RWPE1 (cell line): ENCODE measurements at places on chromosomes 7 and 10.

DNA sequence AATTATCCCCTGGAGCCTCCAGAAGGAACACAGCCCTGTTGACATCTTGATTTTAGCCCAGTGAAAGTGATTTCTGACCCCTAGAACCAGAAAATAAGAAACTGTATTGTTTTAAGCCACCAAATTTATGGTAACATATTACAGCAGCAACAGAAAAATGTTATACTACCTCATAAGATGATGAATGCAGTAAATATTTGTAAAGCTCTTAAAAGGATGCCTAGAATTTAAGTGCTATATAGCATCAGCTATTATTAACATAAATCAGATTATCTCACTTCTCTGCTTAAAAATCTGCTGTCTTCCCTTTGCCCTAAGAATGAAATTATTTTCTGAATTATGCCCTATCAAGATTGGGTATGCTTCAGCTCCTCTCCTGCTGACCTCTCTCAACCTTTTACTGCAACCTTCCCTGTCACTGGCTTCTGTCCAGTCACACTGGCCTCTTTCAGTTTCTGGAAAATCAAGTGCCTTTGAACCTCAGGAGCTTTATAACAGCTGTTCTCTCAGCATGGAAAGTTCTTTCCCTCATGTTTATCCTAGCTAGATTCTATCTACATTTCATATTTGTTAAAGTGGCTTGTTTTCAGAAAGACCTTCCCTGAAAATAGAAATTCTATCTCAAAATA, 78.9 kb downstream of the GPR37 start:
- DNase-seq: no peak

DNA sequence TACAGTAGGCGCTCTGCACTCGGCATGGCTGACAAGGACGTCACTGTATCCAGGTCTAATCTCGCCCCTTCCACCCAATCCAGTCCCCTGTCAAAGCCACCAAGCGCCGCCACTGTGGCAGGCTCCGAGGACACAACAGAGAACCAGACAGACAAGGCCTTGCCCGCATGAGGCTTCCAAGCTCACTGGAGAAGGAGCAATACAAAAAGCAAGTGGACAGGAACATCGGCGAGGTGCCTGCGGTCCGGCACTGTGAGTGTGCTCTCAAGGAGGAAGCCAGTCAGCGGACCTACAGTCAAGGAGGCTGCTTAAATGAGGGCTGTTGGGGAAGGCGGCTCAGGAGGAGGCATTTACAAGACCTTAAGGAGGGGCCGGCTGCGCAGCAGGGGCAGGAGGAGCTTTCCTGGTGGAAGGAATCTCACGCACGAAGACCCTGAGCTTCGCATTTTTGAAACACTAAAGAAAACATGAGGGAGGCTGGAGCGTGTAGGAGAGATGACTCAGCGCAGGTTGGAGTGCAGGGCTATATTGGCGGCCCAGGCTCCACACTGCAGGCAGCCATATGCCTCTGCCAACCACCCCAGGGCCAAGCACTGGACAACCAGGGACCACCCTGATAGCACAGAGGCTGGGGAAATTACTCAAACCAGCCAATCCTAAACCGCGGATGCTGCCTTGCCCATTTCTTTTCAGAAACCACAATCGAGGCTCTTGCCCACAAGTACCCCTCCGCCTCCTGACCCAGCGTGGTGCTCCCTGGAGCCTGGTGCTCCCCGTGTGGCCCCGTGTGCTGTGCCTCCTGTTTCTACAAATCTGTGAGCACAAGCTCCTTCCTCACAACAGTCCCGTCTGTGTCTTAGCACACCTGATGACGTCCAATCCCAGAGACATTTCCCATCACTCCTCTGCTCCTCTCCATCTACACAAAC, 28.9 kb downstream of the GNA12 start:
- DNase-seq: no peak

- DNase-seq: no peak
Observed at GRCh38 chr10:18079665-18080295, 60.4 kb upstream of the CACNB2 start.

- no peak for DNase-seq
Observed at GRCh38 chr10:91975438-91975837, 51.9 kb downstream of the BTAF1 start.

- no peak for DNase-seq
Observed at GRCh38 chr7:28792858-28793257, 165.3 kb downstream of the TRIL start.

DNA sequence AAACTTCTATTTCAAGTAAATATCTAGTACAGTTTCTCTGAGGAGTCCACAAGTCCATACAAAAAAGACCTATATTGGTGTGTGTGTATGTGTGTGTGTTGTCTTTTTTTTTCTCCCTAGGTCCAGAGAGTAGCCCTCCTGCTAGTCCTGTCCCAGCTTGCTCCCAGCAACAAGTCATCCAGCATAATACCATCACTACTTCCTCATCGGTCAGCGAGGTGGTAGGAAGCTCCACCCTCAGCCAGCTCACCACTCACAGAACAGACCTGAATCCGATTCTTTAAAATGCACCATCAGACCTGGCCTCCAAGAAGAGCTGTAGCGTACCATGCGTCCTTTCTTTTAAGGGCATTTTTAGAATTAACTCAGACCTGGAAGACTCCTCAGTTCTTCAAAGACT, 139.1 kb downstream of the TRIL start:
- peak; percentile 84 for DNase-seq

DNA sequence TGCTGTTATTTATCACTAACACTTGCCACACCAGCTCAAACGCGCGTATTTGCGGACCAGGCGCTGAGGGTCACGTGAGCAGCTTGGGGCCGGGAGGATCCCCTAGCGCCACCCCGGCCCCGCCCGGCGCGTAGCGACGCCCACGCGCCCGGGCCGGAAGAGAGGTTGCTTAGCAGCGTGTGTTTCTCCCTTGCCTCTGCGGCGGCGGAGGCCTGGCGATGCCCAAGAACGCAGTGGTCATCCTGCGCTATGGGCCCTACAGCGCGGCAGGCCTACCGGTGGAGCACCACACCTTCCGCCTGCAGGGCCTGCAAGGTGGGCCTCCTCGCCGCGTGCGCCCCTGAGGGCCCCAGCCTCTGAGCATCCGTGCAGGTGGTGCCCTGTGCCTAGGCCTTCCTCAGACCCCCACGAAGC, at the start of gene C10orf53:
TSS of gene C10orf53 (plus strand) at position 172 of the 414 bp plus-strand sequence. CDS start at position 219, 47 bp downstream.
- peak; percentile 81 for DNase-seq

- no peak for DNase-seq
Observed at GRCh38 chr10:21388589-21388988, 136.9 kb downstream of the SKIDA1 start.

DNA sequence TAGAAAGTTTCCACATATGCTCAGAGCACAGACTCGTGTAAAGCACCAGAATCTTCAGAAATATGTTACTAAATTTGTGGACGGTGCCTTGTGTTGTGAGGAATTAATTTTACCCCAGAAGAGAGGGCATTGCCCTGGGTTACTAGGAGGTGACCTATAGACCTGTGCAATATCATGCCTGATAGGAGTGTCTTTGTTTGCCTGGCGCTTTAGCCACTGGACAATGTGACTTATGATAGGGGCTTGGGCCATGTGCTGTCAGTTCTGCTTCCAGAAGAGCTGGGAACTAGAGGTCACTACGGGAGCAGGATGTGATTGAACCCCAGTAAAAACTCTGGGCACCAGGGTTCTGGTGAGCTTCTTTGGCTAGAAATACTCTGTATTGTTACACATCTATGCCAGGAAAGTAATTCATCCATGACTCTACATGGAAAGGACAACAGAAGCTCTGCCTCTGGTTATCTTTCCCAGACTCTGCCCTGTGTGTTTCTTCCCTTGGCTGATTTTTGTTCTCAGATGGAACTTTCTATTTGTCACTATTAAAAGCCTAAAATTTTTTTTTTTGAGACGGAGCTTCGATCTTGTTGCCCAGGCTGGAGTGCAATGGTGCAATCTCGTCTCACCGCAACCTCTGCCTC, 75.5 kb downstream of the SIRT1 start:
- no peak for DNase-seq

DNA sequence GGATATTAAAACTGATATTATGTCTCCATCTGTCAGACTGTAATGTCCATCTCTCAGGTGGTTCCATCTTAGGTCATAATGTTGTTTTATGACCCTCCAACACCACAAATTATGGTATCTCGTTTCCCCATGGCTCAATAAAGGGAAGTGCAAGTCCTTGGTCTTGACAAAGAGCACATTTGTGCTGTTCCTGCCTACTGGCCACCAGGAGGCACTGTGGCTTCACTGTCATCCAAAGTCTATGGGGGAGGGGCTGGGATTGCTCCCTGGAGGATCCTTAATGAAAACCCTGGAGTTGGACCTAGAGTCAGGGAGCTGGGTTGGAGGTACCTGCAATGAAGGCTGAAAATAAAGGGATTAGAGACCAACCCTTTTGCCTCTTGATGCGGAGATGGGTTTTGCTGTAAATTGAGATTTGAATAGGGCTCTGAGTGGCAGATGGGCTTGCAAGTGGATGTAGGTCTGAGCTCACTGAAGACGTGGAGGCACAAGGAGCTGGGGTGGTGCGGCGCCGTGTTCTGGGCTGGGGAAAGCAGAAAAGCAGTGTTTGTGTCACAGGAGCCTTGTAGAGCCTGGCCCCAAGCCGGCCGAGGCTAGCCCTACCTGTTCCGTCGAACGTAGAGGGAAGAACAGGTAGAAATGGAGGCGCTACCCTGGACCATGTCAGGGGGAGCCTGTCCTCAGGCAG, 180.5 kb upstream of the PRSS58 start:
- no peak for DNase-seq

DNA sequence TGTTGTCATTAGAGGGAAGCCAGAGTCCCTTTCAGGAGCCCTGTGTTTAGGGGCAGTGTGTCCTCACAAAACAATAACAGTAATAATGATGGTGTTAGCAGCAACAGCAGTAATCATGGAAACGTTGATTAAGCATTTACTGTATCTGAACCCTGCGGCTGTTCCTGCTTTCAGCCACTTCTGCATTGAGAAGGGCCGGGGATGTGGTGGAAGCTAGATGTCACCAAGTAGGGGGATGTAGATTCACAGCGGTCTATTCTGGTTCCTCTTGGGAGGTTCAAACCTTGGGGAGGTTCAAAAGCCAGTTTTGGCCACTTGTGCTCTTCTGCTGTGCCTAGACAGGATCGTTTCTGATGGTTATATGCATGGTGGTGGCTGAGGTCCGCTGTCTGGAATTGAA, 44.8 kb downstream of the PRPF18 start:
- no peak for DNase-seq

DNA sequence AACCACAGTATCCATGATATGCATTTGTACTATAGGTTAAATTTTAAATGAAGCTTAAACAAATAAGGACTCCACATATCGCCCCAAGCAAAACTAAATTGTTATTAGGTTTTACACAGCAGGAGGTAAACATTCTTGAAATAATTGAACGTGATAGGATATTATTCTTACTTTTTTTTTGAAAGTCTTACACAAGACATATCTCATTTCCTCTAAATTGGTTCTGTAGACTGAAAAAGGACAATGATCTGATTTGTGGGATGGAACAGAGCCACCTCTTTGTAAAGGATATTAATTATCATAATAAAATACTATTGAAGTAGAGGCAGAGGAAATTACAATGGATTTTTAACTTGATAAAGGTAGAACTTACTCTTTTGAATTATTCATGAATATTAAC, 155.1 kb upstream of the SEMA3D start:
- DNase-seq: no peak

DNA sequence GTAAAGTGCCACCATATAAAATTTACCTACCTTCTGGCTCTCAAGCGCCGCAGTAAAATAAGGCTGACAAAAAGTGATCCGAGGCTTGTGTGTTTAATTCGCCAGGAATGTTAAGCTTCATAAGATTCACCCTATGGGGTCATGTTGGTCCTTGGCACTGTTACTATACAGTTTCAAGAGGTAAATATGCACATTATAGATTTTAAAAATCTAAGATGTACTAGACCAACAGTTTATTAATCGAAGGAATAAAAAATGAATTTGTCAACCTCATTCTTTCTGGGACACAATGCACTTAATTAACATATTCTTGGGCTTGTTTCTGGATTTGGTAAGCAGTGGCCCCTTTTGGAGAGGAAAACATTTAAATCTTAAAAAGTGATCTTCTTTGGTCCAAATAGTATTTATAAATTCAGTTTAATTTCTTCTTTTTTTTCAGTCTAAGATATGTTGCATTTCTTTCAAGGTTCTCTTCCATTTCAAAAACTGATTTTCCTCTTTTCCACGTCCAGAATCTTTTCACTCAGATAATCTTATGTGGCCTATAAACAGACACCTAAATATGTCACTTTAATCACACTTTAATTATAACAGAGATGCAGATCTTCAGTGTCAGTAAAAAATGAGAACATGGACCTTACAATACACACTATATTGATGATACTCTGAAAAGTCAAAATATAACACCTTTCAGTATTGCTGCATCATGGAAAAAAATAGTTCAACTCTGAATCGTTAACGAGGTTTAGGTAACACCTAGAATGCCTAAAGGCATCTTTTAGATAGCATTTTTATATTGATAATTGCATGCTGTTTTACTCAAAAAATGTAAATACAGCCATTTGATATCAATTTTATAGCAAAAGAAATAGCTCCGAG, 3.8 kb upstream of the SKIDA1 start:
- no peak for DNase-seq

- DNase-seq: peak; percentile 56
Observed at GRCh38 chr7:29189743-29190201, 4.8 kb upstream of the CHN2 start.
